CD4-positive, alpha-beta T cell treated with Interleukin-12 subunit alpha and Interleukin-12 subunit beta, for 1 hour (primary cell): ENCODE measurements at places on chromosomes 13 and 19.

DNA sequence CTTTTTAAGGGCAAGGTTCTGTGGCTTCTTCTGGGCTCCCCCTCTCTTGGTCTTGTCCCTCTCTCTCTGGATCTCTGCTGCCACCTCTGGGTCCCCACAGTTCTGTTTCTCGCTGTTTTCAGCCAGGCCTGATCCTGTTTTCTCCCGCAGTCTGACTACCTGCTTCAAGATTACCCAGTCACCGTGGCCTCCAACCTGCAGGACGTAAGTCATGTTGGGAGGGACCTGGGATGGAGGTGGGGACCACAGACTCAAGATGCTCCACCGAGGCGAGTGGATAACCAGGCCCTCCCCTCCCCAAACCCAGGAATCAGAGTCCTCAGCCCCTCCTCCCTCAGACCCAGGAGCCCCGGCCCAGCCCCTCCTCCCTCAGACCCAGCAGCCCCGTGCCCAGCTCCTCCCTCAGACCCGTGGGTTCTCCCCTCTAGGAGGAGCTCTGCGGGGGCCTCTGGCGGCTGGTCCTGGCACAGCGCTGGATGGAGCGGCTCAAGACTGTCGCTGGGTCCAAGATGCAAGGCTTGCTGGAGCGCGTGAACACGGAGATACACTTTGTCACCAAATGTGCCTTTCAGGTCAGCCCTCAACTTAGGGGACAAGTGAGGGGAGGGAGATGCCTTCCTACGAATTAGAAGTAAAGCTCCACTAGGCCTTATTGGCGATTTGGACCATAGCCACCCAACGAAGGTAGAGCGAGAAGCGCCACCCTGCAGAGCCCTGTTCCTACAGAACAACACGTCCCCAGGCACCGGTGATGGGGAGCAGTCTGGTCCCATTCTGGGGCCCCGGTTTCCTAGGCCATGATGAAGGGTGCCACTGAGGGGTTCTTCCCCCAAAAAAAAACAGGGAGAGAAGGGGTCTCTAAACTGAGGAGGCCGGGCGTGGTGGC is 2.2 kb downstream of the FLT3LG start:
- DNase-seq = peak; percentile 76

DNA sequence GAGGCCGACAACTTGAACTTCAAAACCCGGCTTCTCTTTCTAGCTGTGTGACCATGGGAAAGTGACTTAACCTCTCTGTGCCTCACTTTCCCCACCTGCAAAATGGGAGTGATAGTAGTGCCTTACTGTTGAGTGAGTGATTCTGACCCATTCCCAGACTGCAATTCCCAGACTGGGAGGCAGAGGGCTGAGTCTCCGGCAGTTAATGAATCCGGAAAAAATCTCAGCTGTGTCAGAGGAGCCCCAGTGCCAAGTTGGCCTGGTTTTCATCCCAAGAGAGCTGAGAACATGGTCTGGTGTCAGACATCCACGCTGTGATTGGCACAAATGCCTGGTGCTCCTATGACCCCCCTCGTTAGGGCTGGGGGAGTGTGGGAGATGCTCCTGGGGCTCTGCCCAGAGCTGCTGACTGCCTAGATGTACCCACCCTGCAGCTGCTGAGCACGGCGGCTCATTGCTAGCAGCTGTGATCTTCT is 50.0 kb downstream of the PIN1 start:
- DNase-seq = no peak

DNA sequence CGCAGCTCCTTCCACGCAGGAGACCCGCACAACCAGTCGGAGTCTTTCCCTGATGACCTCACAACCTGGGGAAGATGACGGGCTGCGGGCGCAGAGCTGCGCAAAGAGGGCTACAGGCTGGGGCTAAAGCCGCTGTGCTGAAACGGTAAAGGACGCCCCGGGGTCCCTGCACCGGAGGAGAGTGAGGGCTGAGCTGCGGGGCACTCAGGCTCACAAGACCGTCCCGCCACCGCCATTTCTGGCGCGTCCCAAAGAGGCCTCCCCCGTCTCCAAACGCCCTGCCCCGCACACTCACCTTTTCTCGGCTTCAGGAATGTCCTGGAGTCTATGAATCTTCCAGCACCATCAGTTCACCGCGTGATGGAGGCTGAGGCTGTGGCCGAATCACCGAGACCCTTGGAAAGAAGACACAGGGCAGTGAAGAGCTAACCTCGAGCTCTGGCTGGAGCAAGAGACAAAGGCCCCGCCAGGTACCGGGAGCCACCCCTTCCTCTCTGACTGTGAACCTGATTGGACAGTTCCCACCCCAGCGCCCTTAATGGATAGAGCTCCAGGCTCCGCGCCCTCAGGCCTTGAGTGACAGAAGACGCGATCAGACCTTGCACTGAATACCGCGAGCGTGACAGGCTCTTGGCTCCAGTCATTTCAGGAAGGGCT is 41.8 kb upstream of the ZNF429 start:
- DNase-seq = peak; percentile 39

DNA sequence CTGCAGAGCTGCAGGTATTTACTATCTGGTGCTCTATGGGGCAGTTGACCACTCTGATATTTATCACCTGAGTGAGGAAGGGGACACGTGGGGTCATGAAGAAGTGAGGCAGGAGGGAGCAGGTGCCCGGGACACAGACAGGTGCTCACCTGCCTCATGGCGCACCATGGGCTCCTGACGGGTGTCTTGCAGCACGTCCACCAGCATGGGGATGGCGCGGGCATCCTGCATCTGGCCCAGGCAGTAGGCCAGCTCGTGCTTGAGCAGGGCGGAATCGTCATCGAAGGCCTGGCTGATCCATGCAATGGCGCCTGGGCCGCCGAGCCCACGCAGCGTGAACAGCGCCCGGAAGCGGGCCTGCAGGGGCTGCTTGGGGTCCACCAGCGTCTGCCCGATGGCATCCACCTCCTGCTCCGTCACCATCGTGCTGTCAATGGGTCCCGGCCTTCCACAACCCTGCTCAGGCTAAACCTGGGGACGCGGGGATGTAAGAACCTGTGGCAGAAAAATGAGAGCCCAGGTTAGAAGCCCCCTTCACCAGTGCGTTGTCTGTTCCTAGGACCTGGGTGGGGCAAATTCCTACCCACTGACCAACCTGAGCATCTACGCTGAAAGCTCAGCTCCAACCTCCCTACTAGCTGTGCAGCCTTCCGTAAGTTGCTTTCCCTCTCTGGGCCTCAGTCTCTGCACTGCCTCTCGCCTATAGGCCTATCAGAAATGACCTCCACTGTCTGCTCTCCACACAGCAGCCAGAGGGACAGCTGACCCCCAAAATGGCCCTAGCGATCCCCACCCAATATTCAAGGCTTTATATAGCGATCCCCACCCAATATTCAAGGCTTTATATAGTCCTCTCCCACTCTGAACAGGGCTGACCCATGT is 3.8 kb downstream of the DOHH start:
- DNase-seq = no peak

GRCh38 chr19:42069619-42070351 is at the start of gene GRIK5:
Gene GRIK5, minus strand, starts transcription at chr19:42070206. Its CDS starts 4,436 bp downstream, at chr19:42065770.
- no peak for DNase-seq

- no peak for DNase-seq
Measured at GRCh38 chr19:868458-869244, 9.2 kb downstream of the CFD start.

DNA sequence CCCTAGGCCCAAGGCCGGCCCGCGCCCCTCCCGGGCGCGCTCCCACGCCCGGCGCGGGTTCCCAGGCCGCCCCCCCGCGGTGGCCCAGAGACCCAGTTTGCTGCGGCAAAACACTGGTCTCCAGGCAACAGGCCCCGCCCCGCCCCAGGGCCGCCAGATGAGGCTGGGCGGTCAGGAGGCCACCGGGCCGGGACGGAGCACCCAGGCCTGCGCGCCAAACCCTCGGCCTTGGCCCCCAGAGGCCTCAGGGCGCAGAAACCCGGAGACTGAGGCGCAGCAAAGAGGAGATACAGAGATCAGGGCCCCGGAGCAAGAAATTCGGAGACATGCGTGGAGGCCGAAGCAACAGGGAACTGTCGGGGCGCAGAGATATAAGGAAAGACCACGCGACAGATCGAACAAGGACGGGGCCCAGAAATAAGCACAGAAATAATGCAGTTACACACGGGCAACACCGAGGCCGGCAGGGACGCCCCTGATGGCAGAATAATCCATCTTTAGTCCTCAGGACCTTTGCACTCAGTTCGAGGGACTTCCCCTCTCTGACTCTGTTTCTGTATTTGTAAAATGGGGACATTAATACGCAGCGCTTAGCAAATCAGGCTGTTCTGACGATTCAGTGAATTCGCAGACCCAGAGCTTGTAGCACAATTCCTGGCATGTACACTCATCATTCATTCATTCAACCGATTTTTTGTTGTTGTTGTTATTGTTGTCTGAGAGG is 20.8 kb upstream of the ERCC1 start:
- DNase-seq = peak; percentile 92

DNA sequence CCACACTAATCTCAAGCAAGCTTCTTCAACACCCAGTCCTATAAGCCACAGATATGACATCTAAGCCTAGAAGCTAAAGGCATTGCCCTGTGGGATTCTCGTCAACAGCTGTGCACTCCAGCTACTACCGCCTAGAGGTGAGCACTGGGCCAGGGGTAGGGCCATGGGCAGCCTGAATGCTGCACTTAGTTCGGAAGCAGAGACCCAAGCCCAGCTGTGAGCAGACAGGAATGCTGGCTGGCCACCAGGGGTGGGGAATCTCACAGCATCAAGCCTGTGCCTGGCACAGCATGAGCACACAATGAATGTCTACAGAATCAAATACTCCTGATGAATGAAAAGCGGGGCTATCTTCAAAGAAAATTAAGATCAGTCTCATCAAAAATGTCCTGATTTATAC is 167.5 kb upstream of the UBL3 start:
- no peak for DNase-seq

- no peak for DNase-seq
Measured at GRCh38 chr13:40445557-40445990, 220.9 kb downstream of the FOXO1 start.

GRCh38 chr13:37216331-37216730 is 110.9 kb upstream of the CSNK1A1L start:
- DNase-seq = no peak

- no peak for DNase-seq
Measured at GRCh38 chr19:5799247-5800241, 5.3 kb upstream of the NRTN start.

DNA sequence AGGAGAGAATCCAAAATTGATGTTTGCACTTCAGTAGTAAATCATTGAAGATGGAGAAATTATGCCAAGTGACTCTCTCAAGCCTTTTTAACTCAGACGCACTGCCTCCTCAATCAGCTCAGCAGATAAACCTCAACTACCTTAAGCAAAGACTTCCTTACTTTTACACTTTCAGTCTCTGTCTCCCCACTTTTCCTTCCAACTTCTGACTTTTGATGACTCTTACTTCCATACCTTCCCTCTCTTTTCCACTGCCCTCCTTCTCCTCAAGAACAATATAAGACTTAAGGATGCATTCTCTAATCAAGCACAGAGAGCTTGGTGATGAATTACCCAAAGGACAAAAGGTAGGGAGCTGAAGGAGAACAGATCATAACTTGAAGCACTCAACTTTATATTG is 4.8 kb upstream of the DACH1 start:
- DNase-seq = no peak

DNA sequence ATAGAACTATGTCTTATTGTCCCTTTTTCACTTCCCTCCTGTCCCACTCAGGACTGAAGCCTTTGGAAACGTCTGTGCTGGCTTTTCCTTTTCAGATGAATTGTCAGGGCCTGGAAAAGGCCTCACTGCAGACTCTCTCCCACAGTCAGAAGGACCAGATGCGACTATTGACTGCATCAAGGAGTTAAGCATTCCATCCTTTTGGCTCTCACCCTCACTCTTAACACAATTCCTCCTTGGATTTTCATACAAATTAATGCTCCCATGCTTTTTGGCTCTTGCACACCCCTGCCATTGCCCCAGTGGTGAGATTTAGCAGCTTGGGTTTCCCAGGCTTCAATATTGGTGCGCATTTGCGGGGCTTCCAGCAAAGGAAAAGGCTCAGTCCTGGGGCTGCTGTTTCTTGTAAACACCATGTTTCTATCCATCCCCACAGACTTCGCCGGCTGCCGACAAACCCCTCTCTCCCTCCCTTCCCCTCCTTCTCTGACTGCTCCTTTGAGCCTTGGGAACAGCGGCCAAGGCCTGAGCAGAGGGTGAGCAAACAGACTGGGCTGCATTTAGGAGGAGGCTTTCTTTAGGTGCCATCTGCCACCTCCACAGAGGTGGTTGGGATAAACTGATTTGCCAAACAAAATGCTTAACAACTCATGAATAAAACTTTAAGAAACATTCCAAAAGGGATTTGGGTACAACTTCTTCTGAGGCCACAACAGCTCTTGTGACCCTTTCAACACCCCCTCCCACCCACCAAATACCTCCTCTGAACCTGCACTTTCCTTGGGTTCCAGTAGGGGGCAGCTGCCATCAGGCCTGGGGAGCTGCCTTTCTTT is 48.6 kb upstream of the PCDH8 start:
- DNase-seq = no peak

GRCh38 chr13:37306778-37307544 is 201.5 kb upstream of the CSNK1A1L start:
- DNase-seq = no peak

GRCh38 chr19:46339446-46339845 is 7.4 kb upstream of the PPP5C start:
- DNase-seq = no peak

DNA sequence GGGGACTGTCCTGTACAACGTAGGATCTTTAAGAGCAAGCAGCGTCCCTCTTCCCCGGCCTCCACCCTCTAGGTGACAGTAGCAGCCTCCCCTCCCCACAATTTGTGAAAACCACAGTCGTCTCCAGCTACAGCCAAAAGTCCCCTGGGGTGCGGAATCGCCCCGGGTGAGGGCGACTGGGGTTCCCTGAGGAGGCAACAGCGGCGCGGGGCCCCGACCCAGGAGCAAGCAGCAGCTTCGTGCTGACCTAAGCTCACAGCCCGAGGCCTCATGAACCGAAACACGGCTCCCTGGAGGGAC is 322 bp downstream of the ZNF558 start:
- DNase-seq = no peak

DNA sequence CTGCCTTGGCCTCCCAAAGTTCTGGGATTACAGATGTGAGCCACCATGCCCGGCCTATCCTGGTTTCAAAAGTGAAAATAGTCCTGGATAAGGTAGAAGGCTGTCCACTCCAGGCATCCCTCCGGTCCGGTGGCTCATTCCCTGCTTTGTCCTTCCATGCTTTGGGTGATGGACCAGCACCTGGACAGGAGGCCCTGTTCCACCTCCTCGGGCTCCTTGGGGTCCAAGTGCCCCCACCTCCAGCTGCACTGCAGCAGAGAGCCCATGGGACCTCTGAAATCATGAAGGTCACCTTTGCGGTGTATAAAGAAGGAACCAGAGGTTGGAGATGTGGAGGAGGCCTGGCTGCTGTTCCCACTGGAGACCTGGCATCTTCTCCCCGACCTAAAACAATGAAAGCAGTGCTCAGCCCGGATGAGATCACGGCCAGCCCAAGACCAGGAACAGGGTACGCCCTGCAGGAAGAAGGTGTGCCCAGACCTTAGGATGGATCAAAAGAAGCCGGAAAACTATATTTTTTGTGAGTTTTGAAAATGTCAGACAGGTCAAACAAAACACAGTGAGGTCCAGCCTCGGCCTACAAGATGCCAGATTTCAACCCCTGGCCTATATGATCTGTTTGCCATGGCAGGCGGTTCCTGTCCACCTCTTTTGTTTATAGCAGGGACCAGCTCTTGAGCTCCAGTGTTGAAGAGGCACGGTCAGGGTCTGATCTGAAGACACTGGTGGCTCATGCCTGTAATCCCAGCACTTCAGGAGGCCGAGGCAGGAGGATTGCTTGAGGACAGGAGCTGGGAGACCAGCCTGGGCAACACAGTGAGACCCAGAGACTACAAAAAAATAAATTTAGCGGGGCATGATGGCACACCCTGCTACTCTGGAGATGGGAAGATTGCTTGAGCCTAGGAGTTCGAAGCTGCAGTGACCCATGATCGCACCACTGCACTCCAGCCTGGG is 5.8 kb downstream of the LSR start:
- DNase-seq = no peak
